ENCODE measurements at places on chromosomes 5 and 9. TPM values are rescaled to one million over a fixed set of nuclear protein-coding genes. Genes with fewer than 3 reads are reported as not detected.

ELOVL7 gene
- 28.3 TPM for total RNA-seq

ROR2 gene
- total RNA-seq: 2.4 TPM

TOR2A gene
- total RNA-seq: 14.9 TPM

OR2V2 gene
- not detected for total RNA-seq

C9orf153 gene
- 0.48 TPM for total RNA-seq

C5orf58 gene
- total RNA-seq: 1.4 TPM

RFX3 gene
- total RNA-seq: 53.6 TPM

ARHGEF39 gene
- not detected for total RNA-seq

MAMDC2 gene
- 3.5 TPM for total RNA-seq

PKD2L2 gene
- not detected for total RNA-seq

ADGRD2 gene
- not detected for total RNA-seq

PCDHB2 gene
- total RNA-seq: 6.7 TPM

SOX30 gene
- total RNA-seq: not detected

FBP1 gene
- 1.3 TPM for total RNA-seq

DAB2 gene
- total RNA-seq: 15.6 TPM

TRPM3 gene
- total RNA-seq: 52.2 TPM

PPP3R2 gene
- total RNA-seq: 0.90 TPM

IL31RA gene
- total RNA-seq: not detected

GAS1 gene
- total RNA-seq: 3.4 TPM

RASEF gene
- 1.6 TPM for total RNA-seq

SLC4A9 gene
- 4.3 TPM for total RNA-seq

GFI1B gene
- not detected for total RNA-seq

ORM1 gene
- total RNA-seq: not detected

PCDHB8 gene
- total RNA-seq: 5.8 TPM

CCDC69 gene
- 11.2 TPM for total RNA-seq

SPATA31D4 gene
- total RNA-seq: not detected

CBY3 gene
- total RNA-seq: not detected

S1PR3 gene
- 6.8 TPM for total RNA-seq
